Karpas-422 (cell line): ENCODE measurements at places on chromosomes 16 and 17. TPM values are rescaled to one million over a fixed set of nuclear protein-coding genes. Genes with fewer than 3 reads are reported as not detected.

- no peak overlapping the region for H3K27ac ChIP-seq
- no peaks in the 10 kb centered on the region for H3K27me3 ChIP-seq
Measured at GRCh38 chr17:71845337-71845736, 275.5 kb upstream of the SOX9 start.

DNA sequence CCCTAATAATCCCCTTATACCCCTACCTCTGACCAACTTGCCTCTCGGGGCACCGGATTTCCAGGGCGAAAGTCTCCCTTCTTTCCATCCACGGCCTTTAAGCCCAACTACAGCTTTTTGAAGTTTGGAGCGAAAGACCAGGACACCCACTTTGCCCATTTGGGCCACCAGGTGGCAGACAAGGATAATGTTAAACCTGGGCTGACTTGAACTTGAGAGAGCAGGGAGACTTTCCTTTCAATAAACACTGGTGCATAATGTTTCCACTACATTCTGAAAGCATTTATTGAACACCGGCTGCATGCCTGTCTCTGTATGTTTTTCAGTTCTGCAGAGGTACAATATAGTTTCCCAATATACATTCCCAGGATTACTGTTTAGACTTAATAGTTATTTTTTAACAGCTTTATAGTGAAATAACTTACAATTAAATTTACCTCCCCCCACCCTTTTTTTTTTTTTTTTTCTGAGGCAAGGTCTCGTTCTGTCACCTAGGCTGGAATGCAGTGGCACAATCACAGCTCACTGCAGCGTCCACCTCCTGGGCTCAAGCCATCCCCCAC is 6.9 kb upstream of the CES3 start:
- no peaks in the 10 kb centered on the region for H3K27me3 ChIP-seq
- no peaks in the 10 kb centered on the region for H3K36me3 ChIP-seq
- no peaks in the 10 kb centered on the region for H3K4me1 ChIP-seq
- no peak overlapping the region for H3K4me3 ChIP-seq
- DNase-seq: peak; percentile 90

IRX5 gene
- 0.83 TPM in 1 of 2 replicates, not detected in the other for total RNA-seq

NPIPA8 gene
- not detected in 2 replicates for total RNA-seq

- no peaks in the 10 kb centered on the region for H3K36me3 ChIP-seq
- H3K27me3 ChIP-seq: no peaks in the 10 kb centered on the region
Measured at GRCh38 chr16:65372171-65372570, 250.3 kb upstream of the CDH11 start.

CX3CL1 gene
- total RNA-seq: not detected in 2 replicates

- no peaks in the 10 kb centered on the region for H3K36me3 ChIP-seq
- peak; percentile 47 for DNase-seq
- no peaks in the 10 kb centered on the region; the same call in 1 of the 2 replicates for H3K27me3 ChIP-seq
Measured at GRCh38 chr17:5234645-5235576, at the start of gene SCIMP. Gene SCIMP (minus strand): TSS chr17:5234860. CDS start chr17:5234755, 105 bp downstream.

DNA sequence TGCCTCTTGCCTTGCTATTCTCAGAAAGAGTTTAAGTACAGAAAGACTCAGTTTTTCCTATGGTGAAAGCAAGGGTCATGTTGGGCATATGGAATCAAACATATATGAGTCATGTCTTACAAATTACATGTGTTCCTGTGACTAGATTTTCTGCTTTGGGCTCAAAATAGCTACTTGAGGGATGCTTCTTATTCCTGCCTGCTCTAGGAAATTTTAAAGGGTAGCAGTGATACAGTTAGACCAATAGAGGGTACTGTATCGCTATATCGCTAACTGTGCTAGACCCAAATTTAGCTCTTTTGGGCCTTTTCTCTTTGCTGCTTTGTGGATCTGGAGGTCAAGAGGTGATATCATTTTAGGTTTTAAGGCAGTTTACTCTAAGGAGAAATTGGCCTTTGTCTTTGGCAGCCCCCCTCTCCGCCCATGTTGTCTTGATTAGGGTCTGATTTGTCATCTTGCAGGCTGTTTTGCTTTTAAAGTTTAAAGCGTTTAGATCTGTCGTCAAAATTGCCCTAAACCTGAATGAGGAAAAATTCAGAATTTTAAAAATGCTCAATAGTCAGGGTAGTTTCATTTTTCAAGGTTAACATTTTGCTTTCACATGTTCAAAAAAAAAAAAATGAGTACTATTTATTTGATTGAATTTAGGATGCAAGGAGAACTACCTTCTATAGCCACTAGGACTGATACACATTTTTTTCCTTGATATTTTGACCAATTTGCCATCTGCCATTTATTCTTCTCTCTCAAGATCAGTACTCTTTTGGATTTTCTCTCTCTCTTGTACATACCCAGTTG is 8.8 kb downstream of the NFATC3 start:
- peak overlapping the region; percentile 59 for H3K27ac ChIP-seq
- H3K4me3 ChIP-seq: no peak overlapping the region
- peak; percentile 78 for DNase-seq
- no peaks in the 10 kb centered on the region for H3K27me3 ChIP-seq
- no peaks in the 10 kb centered on the region for H3K36me3 ChIP-seq
- H3K4me1 ChIP-seq: peaks cover 58% of the 10 kb centered on the region

GRCh38 chr17:42010898-42011516 is 6.2 kb downstream of the DNAJC7 start:
- H3K4me1 ChIP-seq: peaks cover 18% of the 10 kb centered on the region
- peaks cover 3% of the 10 kb centered on the region; the same call in 1 of the 2 replicates for H3K36me3 ChIP-seq
- DNase-seq: peak; percentile 58

GRCh38 chr17:2390199-2390836 is 10.5 kb downstream of the MNT start:
- H3K4me3 ChIP-seq: no peak overlapping the region
- H3K4me1 ChIP-seq: peaks cover 31% of the 10 kb centered on the region
- DNase-seq: no peak
- H3K36me3 ChIP-seq: 0 out of 2 replicates have a peak, but pooled peaks cover 4% of the 10 kb centered on the region
- no peak overlapping the region for H3K27ac ChIP-seq

MMP28 gene
- total RNA-seq: not detected in 2 replicates

DNA sequence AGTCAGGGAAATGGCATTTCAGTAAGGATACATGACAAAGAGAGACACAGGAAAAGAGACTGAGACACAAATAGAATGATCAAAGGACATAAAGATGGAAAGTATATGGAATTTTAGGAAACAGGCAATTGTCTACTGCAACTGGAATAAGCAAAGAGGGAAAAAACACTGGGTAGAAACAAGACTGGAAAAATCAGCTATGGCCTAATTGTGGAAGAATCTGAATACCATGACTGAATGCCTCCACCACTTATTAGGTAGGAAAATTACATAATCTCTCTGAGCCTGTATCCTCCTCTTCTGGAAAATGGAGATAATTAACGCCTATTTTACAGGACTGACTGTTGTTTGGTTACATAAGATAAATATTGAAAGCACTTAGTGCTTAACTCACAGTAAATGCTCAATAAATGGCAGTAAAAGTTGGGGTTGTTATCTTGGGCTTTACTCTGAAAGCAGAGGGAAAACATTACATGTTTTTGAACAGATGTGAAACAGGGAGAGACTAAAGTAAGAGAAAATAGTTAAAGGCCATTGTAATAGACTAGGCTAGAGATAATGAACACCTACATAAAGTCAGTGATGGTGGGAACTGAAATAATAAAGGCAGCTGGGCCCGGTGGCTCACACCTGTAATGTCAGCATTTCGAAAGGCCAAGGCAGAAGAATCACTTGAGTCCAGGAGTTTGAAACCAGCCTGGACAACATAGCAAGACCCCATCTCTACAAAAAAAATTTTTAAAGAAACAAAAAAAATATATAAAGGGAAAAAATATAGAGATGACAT is 63.5 kb upstream of the C17orf78 start:
- peaks cover 32% of the 10 kb centered on the region; the same call in 1 of the 2 replicates for H3K36me3 ChIP-seq
- no peaks in the 10 kb centered on the region for H3K27me3 ChIP-seq
- no peak for DNase-seq

PRAC1 gene
- total RNA-seq: not detected in 2 replicates

GRCh38 chr16:50500171-50500874 is 47.9 kb upstream of the NKD1 start:
- H3K27ac ChIP-seq: no peak overlapping the region
- no peak for DNase-seq
- no peaks in the 10 kb centered on the region for H3K36me3 ChIP-seq
- H3K4me1 ChIP-seq: no peaks in the 10 kb centered on the region

- H3K27me3 ChIP-seq: 0 out of 2 replicates have a peak, but pooled peaks cover 3% of the 10 kb centered on the region
- H3K4me3 ChIP-seq: no peak overlapping the region
- DNase-seq: peak; percentile 71
Measured at GRCh38 chr16:49704586-49705155, 151.2 kb downstream of the ZNF423 start.

PIK3R6 gene
- not detected in 2 replicates for total RNA-seq

GRCh38 chr17:83041305-83041704 is 38.1 kb upstream of the METRNL start:
- H3K27ac ChIP-seq: no peak overlapping the region
- no peak overlapping the region for H3K4me3 ChIP-seq
- H3K36me3 ChIP-seq: peaks cover 35% of the 10 kb centered on the region
- no peaks in the 10 kb centered on the region for H3K4me1 ChIP-seq
- DNase-seq: no peak

DNA sequence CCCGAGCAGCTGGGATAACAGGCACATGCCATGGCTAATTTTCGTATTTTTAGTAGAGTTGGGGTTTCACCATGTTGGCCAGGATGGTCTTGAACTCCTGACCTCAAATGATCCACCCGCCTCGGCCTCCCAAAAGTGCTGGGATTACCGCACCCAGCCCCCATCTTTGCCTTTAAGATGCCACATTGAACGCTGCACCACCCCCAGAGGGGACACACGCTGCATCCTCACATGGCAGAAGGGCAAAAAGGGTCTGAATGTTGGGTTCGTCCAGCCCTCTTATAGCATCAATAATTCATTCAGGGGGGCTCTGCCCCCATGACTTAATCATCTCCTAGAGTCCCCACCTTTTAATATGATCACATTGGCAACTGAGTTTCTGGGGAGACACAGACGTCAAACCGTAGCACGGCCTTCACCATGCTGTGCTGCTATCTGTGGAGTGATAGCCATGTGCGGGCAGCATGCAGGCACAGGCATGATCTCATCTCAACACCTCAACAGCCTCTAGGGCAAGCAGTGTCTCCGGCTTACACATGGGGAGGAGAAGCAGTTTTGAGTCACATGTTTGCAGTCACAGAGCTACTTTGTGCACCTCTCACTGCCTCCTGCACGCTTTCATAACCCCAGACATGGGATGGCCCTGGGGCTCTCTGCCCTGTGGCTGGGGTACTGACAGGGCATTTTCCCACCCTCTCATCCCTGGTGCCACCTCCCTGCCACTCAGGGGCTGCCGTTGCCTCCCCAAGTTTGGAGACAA is 30.0 kb downstream of the IL21R start:
- peaks cover under 1% of the 10 kb centered on the region for H3K4me1 ChIP-seq
- H3K27ac ChIP-seq: no peak overlapping the region
- H3K36me3 ChIP-seq: no peaks in the 10 kb centered on the region
- no peaks in the 10 kb centered on the region for H3K27me3 ChIP-seq
- no peak overlapping the region for H3K4me3 ChIP-seq

KRT26 gene
- total RNA-seq: not detected in 2 replicates

YBX2 gene
- not detected in 2 replicates for total RNA-seq

PLEKHM1 gene
- 30.4 and 43.1 TPM in 2 replicates for total RNA-seq

DNA sequence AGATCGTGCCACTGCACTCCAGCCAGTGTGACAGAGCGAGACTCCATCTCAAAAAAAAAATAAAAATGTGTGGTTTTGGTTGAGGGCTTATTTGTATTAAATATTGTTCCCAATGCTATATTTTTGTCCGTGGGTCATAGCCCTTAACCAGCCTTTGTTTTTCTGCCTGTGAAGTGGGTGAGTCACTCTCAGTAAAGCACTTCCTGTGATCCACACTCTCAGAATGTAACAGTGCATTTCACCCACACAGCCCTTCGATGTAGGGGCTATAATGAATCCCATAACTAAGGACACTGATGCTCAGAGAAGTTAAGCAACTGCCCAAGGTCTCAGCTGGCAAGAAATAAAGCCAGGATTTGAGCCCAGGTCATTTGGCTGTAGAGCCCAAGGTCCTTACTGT is 34.7 kb upstream of the POLR3E start:
- H3K27ac ChIP-seq: no peak overlapping the region
- H3K4me3 ChIP-seq: no peak overlapping the region
- peaks cover 31% of the 10 kb centered on the region for H3K36me3 ChIP-seq
- no peaks in the 10 kb centered on the region for H3K4me1 ChIP-seq

GRCh38 chr16:29649588-29650494 is 13.2 kb upstream of the SPN start:
- no peaks in the 10 kb centered on the region for H3K36me3 ChIP-seq
- no peak for DNase-seq
- H3K4me1 ChIP-seq: peaks cover 17% of the 10 kb centered on the region

DNA sequence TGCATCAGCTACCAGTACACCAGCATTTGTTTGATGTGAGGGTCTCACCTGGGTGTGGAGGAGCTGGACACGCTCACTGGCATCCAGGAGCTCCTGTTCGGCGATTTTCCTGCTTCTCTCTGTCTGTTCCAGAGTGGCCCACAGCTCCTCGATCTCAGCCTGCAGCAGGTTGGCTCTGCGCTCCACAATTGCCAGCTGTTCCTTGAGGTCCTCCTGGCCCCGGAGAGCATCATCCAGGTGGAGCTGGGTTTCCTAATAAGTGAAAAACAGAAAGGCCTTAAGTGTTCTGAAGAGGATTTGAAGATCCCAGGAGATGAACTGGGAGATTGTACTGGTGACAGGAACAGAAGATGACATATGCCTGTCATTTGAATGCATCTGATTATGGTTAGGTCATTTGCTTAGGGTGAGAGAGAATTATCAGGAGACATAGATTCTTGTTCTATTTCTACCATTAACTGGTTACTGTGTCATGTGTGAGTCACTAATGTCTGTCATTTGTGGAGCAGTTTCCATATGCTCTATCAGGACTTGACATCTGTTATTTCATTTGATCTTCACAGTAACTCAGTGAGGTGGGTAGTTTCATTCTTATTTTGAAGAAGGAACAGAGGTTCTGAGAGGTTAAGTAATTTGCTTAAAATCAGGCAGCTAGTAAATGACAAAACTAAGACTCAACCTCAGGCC is 21.5 kb upstream of the MYH13 start:
- H3K27me3 ChIP-seq: no peaks in the 10 kb centered on the region
- H3K36me3 ChIP-seq: no peaks in the 10 kb centered on the region
- DNase-seq: peak; percentile 63
- peaks cover 14% of the 10 kb centered on the region for H3K4me1 ChIP-seq
- H3K27ac ChIP-seq: no peak overlapping the region
- H3K4me3 ChIP-seq: no peak overlapping the region

GRCh38 chr16:11422381-11423314 is 77.4 kb downstream of the RMI2 start:
- no peaks in the 10 kb centered on the region for H3K27me3 ChIP-seq
- H3K27ac ChIP-seq: no peak overlapping the region
- H3K36me3 ChIP-seq: no peaks in the 10 kb centered on the region
- DNase-seq: no peak

- peak; percentile 72 for DNase-seq
- no peak overlapping the region for H3K4me3 ChIP-seq
- no peaks in the 10 kb centered on the region for H3K4me1 ChIP-seq
- no peaks in the 10 kb centered on the region for H3K27me3 ChIP-seq
- H3K36me3 ChIP-seq: no peaks in the 10 kb centered on the region
- no peak overlapping the region for H3K27ac ChIP-seq
Measured at GRCh38 chr16:8655184-8655717, 19.2 kb upstream of the ABAT start.

- H3K36me3 ChIP-seq: no peaks in the 10 kb centered on the region
- no peak overlapping the region for H3K4me3 ChIP-seq
- DNase-seq: no peak
- H3K4me1 ChIP-seq: no peaks in the 10 kb centered on the region
- H3K27me3 ChIP-seq: no peaks in the 10 kb centered on the region; the same call in 1 of the 2 replicates
Measured at GRCh38 chr16:31860508-31860907, 13.1 kb upstream of the ZNF267 start.
